Renal cortical epithelial cell (primary cell): ENCODE measurements at places on chromosomes 1 and 21. TPM values are rescaled to one million over a fixed set of nuclear protein-coding genes. Genes with fewer than 3 reads are reported as not detected.

DNA sequence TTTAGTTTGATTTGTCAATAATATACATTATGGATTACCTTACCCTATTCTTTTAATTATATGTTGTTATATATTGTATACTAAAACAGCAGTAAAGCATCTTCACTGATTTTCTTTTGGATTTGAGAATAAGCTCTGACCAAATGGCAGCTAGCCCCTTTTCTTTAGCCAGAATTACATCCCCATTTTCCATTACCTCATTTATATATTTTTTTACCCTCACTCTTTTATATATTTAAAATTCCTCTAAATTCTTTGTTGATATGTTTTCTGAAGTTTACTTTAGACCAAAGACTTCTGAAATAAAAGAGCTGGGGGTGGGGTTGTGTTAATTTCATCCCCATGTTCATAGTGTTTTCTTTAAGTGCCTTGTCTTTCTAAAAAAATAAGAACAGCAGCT lies 24.6 kb downstream of the ANGPTL1 start:
- DNase-seq, result no peak

DNA sequence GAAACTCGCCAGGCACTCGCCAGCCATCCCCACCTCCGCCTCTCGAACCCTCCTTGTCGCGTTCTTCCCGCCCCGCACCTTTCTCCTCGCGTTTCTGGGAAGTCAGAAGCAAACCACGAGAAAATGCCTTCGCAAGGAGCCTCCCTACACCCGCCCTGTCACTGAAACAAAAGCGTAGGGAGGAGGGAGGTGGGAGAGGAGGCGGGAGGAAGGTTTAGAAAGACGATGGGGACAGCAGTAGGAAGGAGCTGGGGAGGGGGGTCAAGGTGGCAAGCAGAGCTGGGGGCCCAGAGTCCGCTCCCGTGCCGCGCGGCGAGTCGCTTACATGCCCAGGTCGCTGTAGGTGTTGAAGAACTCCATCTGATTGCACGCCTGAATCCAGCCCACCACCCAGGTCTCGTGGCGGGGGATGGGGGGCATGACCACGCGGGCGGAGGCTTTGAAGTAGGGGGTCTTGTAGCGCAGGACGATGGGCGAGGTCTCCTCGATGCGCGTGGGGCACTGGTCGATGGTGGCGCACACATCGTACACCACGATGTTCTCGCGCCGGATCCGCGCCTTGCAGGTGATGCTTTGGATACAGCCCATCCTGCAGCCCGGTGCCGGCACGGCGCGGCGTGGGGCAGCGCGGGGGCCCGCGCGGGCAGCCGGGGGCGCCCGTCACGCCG lies 1.0 kb downstream of the FAM78B start:
- DNase-seq, result no peak

- DNase-seq, result no peak
These were observed 162.7 kb upstream of the RUNX1 start for GRCh38 chr21:35211782-35212181.

RIPPLY3 gene
- 0.15 and 0.69 TPM in 2 replicates for total RNA-seq

DNA sequence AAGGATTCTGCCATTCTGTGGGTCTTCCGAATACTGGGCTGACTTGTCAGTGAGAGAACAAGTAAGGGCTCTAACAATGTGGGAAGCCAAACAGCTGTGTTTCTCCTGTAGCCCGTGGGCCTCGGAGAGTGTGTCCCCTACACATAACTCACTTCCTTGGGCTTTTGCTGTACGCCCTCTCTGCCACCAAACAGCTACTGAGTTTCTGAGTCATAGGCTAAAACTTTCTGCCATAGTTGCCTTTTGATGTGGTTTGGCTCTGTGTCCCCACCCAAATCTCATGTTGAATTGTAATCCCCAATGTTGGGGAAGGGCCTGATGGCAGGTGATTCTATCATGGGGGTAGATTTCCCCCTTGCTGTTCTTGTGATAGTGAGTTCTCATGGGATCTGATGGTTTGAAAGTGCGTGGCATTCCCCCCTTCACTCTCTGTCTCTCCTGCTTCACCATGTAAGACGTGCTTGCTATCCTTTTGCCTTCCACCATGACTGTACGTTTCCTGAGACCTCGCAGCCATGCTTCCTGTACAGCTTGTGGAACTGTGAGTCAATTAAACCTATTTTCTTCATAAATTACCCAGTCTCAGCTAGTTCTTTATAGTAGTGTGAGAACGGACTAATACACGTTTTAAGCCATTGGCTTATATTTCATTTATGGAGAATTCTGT lies 194.8 kb upstream of the HMCN1 start:
- DNase-seq, result no peak

GRCh38 chr1:229124520-229125124 lies 146.3 kb upstream of the RAB4A start:
- peak; percentile 32 for DNase-seq

GRCh38 chr1:1051127-1051810 lies 22.8 kb downstream of the RNF223 start:
- DNase-seq, result no peak
